ENCODE measurements at places on chromosomes 2 and 18.

- no peak for DNase-seq
Measured at GRCh38 chr2:139685090-139685983, 905.1 kb upstream of the NXPH2 start.

DNA sequence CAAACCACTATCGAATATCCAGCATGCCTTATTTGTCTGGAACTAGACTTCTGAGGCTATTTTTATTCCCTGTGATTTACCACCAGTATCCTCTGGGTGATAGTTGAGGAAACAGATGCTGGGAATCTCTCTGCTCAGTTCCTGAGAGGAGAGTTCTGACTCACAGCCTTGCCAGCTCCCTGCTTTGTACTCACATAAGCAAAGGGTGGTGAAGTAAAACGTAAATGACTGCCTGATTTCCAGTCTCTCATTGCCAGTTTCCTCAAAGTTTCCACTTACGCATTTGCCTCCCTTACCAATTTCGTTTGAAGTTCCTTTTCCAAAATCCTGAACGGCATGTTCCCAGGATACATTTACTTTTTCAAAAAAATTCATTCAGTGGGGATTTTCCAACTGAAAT is 69.2 kb upstream of the HNRNPA3 start:
- peak; percentile 12 for DNase-seq

DNA sequence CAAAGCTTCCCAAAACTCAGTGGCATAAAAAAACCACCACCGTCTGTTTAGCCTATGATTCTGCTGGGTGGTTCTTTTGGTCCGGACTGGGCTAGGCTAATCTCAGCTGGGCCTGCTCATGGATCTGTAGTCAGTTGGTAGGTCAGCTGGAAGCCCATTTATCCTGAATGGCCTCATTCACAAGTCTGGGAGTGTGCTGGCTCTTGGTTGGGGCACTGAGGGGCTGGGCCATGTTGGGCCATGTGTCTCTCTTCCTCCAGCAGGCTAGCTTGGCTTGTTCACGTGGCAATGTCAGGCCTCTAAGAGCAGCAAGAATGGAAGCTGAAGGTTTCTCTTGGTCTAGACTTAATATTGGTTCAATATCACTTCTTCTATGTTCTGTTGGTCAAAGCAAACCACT is 95.7 kb upstream of the HS6ST1 start:
- DNase-seq = no peak

DNA sequence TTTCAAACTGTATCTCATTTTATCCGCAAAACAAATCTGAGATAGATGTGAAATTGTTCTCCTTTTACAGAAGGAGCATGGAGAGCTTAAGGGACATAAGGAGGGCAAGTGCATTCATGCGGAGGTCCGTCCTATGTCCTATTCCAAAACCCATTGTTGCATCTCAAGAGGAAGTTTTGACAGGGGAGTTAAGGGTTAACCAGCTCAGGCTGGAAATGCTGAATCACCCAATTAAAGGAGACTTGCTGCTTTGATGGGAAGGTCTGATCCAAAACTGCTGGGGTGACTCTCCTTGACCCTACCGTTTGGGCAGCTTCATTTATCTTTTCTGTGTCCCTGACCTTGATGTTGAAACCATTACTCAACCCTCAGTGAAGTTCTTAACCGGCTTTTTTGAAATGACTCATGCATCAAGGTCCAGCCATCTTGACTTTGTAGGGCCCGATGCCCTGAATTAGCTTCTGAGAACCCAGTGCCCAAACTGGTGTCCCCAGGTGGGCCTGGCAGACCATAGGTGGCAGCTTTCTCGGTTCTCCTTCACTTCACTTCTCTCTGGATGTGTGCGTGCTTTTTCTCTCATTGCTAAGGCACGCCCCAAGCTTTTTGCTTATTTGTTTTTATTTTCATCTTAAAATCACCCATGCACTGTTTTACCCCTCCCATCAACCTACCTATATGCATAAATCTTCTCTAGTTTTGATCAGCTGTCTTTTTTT is 15.9 kb upstream of the TXNDC2 start:
- no peak for DNase-seq

DNA sequence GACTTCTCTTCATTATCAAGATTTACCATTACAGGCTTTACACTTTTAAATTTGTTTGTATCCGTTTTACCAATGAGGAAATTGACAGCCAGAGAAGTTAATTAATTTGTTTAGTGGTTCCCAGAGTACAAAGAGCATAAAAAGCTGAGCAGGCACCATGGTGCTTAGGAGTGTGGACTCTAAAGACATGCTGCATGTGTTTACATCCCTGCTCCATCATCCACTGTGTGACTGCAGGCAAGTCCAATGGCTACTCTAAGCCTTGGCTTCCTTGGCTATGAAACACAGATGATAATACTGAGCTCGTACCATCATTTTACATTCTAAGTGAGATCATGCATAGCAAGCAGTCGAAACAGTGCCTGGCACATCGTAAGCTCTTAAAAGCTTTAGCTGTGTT is 108.0 kb upstream of the SLC35G4 start:
- DNase-seq = no peak

GRCh38 chr2:24682304-24682703 is 110.9 kb downstream of the PTRHD1 start:
- DNase-seq = no peak

DNA sequence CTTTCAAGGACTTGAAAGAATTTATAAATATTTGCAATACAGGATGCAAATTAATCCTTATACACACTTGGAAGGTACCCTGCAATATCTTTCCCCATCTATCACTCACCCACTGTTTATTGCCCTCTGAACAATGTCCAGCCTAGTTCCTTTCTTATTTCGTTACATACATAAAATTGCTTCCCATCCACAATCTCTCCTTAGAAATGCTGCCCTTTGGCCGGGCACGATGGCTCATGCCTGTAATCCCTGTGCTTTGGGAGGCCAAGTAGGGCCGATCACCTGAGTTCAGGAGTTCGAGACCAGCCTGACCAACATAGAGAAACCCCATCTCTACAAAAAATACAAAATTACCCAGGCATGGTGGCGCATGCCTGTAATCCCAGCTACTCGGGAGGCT is 41.2 kb upstream of the ATP8B1 start:
- no peak for DNase-seq

GRCh38 chr2:192398236-192398635 is 203.5 kb upstream of the TMEFF2 start:
- no peak for DNase-seq

GRCh38 chr2:156430980-156431358 is 5.2 kb upstream of the GPD2 start:
- DNase-seq = no peak

GRCh38 chr18:75207310-75208154 is 1.4 kb downstream of the PTGR3 start:
- DNase-seq = peak; percentile 41
